Coronary artery (tissue), 2 donors: ENCODE measurements at places on chromosomes 1 and 21.
A peak's percentile ranks its signal among the peaks of the same experiment; 100 is the strongest.

DNA sequence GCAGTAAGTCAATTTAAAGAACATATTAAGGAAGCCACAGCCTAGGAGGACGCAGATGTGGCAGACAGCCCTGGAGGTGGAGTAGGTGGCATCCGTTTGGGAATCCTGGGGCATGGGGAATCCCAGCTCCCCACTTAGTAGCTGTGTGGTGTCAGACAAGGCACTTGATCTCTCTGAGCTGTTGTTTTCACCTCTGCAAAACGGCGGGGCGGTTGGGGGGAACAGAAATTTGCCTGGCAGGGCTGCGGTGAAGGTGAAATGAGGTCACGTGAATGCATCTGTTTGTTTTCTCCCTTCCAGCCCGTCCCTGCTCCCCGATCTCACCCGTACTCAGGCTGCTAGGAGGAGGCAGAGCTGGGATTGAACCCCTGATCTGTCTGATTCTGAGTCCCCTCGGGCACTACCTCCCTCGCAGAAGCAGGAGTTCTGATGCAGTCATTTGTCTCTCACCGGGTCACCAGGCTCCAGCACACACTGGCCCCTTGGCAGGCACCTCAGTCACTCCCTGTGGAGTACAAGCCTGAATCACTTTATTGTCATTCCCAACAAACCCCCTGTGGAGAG, 2.2 kb upstream of the LAPTM5 start:
- DNase-seq: no peak

GRCh38 chr1:86646256-86646655, 58.1 kb upstream of the SH3GLB1 start:
- DNase-seq: no peak

DNA sequence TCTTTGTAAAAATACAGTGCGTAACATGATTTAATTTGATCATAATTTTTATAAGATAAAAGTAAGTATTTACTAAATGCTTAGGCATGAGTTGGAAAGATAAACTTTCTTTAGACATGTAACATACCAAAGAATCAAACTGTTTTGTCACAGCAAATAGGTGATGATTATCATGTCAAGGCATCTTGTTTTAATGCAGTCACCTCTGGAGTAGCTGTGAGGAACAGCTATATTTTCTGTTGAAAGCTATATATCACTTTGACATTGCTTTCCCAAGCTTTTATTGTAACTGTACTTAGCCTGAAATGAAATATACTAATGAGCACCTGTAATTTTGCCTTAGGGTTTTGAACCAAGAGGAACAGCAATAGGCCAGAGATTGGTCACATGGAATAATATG, 151.9 kb downstream of the TLR5 start:
- no peak for DNase-seq

DNA sequence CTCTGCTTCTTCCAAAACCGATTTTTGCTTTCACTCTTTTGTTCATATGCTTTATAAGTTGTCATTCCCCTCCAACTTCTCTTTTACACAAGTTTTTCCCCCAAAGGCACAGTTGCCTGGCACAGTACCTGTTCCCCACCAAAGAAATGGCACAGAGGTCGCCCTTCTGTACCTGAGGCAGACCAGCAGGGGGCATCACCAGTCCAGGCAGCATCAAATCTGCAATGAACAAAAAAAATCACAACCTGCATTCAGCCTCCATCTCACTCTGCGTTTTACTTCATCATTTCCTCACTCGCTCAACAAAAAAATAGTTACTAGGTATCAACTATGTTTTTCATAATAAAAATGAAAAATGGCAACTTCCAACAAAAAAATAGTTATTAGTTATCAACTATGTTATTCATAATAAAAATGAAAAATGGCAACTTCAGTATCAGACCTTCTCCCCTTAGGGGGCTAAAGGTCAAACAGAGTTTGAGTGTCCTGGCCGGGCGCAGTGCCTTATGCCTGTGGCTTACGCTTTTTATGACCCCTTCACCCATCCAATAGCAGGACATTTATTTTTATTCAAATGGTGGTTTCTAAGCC, 4.1 kb downstream of the EIF2D start:
- no peak for DNase-seq

- DNase-seq: peak; percentile 46
These were observed 39.9 kb upstream of the SLC19A1 start for GRCh38 chr21:45582128-45582527.
